Fibroblast of lung (primary cell): ENCODE measurements at places on chromosomes 3 and 15. TPM values are rescaled to one million over a fixed set of nuclear protein-coding genes. Genes with fewer than 3 reads are reported as not detected.

The PLCD1 gene
- 31.8 and 47.2 TPM in 2 replicates for total RNA-seq

The PIERCE2 gene
- total RNA-seq, result 2.3 and 3.1 TPM in 2 replicates

The KIF23 gene
- 3.1 and 16.5 TPM in 2 replicates for total RNA-seq

The CP gene
- under 0.01 TPM in 1 of 2 replicates, not detected in the other for total RNA-seq

The SRPRB gene
- total RNA-seq, result 63.1 and 70.6 TPM in 2 replicates

The TEX264 gene
- 51.0 and 54.4 TPM in 2 replicates for total RNA-seq
